ENCODE measurements at places on chromosomes 7 and 10. TPM values are rescaled to one million over a fixed set of nuclear protein-coding genes. Genes with fewer than 3 reads are reported as not detected.
A peak's percentile ranks its signal among the peaks of the same experiment; 100 is the strongest.

Gene MMD2
- 0.24 TPM for polyA plus RNA-seq

- H3K4me1 ChIP-seq = no peaks in the 10 kb centered on the region
- no peaks in the 10 kb centered on the region for H3K36me3 ChIP-seq
- no peak overlapping the region for H3K4me3 ChIP-seq
- no peak overlapping the region for H3K27ac ChIP-seq
- no peaks in the 10 kb centered on the region for H3K27me3 ChIP-seq
Measured at GRCh38 chr10:4003348-4003973, 218.5 kb upstream of the KLF6 start.

Gene IGFBP3
- 115 TPM for polyA plus RNA-seq

- H3K27ac ChIP-seq = no peak overlapping the region
Measured at GRCh38 chr10:8245131-8245813, 190.8 kb downstream of the GATA3 start.

DNA sequence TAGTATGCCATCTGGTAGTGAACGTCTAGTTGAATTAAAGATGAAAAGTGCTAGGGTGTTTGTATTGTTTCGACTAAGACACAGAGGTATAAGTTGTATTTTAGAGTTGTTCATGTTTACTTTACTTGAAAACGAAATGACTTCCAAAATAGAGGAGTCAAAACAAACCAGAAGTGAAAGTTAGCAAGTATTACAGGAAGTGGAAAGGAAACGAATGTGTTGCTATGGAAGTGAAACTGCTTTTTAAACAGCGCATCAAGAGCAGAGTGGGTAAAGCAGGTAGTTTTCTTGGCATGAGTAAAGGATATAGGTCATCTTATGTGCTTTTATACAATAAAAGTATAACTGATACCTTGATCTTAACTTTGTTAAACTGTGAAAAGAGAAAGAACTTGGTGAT, 20.0 kb upstream of the GALNTL5 start:
- no peaks in the 10 kb centered on the region for H3K36me3 ChIP-seq
- no peak for DNase-seq
- peaks cover 10% of the 10 kb centered on the region for H3K4me1 ChIP-seq

DNA sequence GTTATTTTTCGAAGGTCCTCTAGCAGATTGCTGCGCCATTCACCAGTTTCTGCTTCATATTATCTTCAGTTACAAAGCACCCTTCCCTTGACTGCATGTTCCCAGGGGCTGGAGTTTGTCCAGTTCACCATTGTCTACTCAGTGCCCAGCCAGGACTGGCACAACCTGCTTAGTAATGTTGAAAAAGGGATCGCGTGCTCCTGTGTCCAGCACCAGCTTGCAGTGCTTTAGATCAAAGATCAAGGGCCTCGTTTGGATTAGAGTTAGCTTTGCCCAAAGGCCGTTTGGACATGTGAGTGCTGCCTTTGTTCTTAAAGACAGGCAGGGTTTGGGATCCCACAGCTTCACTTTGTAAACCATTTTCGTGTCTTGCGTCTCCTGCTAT, 867 bp downstream of the ATP6V0E2 start:
- no peaks in the 10 kb centered on the region for H3K36me3 ChIP-seq
- H3K27ac ChIP-seq = no peak overlapping the region
- peak overlapping the region; percentile 61 for H3K4me3 ChIP-seq
- DNase-seq = no peak
- peaks cover 13% of the 10 kb centered on the region for H3K4me1 ChIP-seq
- H3K27me3 ChIP-seq = peaks cover 6% of the 10 kb centered on the region
